ENCODE measurements at places on chromosomes 1 and 21.

DNA sequence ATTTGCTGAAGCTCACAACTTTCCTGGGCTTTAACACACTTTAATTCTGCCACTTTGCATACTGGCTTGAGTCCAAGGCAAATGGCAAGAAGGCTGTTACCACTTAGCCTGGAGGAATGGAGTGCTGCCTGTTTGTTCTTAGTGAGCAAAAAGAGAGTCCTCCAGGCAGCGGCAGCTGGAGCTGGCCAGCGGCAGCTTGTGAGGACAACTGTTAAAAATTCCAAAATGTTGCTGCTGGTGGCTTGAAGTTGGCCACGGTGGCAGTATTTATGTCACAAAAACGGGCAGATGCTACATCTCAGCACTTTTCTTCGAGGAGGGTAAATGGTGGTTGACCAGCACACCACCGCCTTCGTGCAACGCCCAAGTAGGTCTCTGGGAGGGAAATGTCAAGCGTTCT, 27.3 kb downstream of the STPG1 start:
- DNase-seq: no peak

DNA sequence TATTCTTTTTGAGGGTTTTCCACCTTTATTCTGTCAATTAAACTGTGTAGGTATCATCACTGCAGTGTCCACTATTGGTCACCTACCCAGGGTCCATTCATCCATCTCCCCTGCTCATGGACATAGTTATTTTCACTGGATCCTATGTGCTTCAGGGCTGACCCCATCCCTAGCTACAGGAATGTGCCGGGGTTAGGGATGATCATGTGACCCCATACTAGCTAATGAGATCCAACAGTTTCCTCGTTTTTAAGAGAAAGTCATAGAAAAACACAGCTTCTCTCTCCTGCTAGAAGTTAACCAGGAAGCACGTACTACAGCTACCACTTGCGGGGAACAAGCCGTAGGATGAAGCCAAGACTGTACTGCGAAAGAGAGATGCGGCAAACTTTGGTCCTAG, 19.6 kb downstream of the PTGER3 start:
- DNase-seq: no peak

DNA sequence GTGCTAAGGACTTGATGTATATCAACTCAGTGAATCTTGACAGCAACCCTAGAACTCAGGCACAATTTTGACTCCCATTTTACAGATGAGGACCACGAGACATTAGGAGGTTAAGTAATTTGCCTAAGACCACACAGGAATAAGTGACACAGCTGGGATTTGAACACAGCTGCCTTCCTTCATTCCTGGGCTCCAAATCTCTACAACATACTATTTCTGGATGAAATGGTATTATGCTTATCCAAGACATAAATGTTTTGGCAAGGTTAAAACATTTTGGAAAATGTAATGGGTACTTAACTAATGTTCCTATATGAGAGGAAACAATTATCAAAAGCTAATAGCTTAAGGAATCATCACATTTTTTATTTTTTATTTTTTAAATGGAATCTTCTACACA, 4.8 kb downstream of the CLDN8 start:
- DNase-seq: no peak

DNA sequence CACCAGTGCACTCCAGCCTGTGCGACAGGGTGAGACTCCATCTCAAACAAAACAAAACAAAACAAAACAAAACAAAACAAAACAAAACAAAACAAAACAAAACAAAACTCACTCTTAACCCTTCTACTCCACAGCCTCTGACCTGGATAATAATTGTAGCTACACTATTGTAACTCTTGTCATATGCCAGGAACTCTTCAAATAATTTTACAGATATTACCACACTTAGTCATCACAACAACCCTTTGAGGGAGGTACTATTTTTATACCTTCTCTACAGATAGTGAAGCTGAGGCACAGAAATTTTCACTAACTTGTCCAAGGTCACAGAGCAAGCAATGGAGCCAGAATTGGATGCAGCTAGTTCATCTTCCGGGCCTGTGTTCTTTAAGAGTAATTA, 547.8 kb downstream of the ADGRL2 start:
- DNase-seq: no peak

GRCh38 chr1:201014816-201015200, 8.7 kb downstream of the KIF21B start:
- no peak for DNase-seq

- no peak for DNase-seq
Observed at GRCh38 chr1:39713557-39713956, 22.3 kb upstream of the HPCAL4 start.

DNA sequence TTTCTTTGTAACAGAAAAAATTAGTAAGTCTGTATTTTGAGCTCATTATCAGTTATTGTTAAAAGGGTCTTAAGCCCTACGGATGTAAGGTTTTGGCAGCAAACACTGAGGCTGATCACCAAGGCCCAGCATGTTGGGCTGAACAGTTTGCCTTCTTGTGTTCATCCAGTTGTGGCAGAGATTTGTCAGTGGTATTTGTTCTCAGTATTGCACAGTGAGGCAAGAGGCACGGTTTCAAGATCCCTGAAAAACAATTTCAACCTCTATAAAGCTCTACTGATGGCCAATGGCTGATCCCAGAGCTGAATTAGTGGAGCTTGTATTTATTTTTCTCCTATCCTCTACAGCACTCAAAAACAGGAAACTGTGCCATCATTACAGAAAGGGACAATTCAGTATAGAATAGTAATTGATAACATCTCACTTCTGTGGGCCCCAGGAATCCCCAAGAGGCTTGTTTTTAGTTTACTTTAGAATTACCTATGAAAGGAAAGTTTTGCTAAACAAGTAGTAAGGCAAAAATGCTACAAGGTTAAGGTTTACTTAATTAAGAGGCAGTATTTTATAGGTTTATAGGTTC, 191.8 kb upstream of the RAB4A start:
- DNase-seq: no peak

DNA sequence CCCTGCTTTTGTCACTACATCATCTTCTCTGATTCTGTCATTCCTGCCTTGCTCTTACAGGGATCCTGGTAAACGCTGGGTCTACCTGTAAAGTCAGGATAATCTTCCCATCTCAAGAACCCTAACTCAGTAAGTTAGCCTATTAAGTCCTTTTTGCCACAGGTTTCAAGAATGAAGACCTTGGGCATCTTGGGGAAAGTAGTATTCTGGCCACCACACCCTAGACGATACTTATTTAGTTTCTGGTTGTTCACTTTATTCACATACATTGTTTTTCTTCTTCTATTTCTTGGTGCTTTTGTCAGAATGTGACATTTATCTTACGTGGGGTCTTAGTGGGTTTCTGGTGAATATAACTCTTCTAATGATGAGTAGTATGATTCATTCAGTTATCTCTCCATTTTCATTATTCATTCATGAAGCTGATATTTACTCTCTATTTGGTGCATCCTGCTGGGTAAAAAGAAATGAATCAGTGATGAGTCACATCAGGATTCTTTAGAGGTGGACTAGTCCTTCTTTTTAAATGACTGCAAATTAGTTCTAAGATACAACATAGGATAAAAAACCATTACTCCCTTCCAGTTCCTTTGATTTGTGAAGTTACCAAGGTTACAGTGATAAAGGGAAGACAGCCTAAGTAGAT, 514.4 kb upstream of the B3GALT2 start:
- DNase-seq: no peak

DNA sequence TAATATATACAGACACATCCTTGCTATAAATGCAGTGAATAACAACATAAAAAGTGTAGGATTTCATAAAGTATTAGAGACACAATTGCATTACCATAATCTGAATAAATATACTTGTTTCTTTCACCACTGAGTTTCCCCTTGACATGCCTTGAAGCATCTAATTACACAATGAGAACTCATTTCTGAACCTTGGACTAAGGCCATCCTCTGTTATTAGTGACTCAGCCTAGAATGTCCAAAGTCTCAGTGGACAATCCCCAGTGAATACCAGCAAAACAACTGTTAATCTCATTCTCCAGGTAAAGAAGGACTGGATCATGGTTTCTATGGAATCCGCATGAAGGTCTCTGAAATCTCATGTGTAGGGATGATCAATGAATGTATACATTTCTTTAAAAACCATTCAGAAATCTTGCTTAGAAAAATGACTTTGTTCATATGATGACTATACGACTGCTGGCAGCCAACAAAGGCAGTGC, at the start of gene OR2L5:
OR2L5 (plus strand) TSS at position 432 of the 482 bp plus-strand sequence. CDS start 8,288 bp downstream, outside the sequence.
- no peak for DNase-seq

GRCh38 chr1:229002451-229002960, 267.2 kb downstream of the RHOU start:
- no peak for DNase-seq

GRCh38 chr1:29417971-29418370, 181.6 kb downstream of the PTPRU start:
- DNase-seq: no peak

- no peak for DNase-seq
Observed at GRCh38 chr1:50502147-50502546, 78.9 kb upstream of the DMRTA2 start.

DNA sequence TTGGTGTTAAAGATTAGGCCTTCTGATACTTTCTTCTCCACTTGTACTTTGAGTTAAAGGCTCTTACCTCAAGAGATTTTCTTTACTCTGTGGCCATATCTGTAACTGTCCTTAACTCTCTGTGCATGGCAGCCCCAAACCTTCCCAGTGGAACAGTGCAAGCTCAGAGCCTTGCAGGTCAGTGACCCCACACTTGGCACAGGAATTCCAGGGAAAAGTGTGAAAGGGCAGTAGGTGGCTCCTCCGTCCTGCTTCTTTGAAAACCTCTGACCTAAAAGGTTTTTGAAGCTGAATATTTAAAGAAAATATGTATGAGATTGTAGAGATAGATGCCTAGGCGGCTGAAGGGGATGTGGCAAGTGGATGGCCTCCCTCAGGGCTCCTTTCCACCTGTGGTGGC, 26.3 kb downstream of the ITSN1 start:
- no peak for DNase-seq

GRCh38 chr1:199856216-199856780, 171.2 kb upstream of the NR5A2 start:
- DNase-seq: no peak

DNA sequence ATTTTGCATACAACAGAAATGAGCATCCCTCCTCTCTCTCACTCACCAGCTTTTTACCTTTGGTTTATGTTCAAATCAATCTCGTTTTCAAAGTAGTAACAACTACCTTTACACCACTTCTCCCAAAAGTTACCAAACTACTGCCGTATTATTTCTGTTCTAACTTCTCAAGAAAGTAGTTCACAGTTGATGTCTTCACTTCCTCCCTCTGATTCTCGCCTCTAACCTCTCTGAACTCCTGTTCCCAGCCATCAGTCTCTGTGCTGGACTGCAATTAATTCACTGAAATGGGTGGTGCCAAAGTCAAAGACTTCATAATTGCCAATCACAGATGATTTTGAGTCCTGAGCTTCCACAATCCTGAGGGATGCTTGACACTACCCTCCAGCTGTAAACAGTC, 54.0 kb downstream of the ZNF281 start:
- no peak for DNase-seq

DNA sequence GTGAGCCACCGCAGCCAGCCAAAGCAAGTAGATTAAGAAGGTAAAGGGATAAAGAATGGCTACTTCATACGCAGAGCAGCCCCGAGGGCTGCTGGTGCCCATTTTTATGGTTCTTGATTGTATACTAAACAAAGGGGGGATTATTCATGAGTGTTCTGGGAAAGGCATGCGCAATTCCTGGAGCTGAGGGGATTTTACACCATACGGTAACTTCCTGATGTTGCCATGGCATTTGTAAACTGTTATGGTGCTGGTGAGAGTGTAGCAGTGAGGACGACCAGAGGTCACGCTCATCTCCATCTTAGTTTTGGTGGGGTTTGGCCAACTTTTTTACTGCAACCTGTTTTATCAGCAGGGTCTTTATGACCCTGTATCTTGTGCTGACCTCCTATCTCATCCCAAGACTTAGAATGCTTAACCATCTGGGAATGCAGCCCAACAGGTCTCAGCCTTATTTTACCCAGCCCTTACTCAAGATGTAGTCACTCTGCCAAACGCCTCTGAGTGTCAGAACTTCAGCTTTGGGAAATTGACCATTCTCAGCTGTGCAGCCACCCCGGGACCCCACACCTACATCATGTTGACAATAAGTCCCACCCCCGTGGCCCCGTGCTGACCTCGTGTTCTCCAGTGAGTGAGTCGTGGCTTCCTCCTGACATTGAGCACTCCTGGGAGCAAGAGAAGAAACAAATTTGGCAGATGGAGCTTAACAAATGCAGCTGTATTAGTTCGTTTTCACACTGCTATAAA, 149.4 kb upstream of the COL6A1 start:
- no peak for DNase-seq

GRCh38 chr1:209302779-209303568, 280.5 kb upstream of the CAMK1G start:
- DNase-seq: no peak

DNA sequence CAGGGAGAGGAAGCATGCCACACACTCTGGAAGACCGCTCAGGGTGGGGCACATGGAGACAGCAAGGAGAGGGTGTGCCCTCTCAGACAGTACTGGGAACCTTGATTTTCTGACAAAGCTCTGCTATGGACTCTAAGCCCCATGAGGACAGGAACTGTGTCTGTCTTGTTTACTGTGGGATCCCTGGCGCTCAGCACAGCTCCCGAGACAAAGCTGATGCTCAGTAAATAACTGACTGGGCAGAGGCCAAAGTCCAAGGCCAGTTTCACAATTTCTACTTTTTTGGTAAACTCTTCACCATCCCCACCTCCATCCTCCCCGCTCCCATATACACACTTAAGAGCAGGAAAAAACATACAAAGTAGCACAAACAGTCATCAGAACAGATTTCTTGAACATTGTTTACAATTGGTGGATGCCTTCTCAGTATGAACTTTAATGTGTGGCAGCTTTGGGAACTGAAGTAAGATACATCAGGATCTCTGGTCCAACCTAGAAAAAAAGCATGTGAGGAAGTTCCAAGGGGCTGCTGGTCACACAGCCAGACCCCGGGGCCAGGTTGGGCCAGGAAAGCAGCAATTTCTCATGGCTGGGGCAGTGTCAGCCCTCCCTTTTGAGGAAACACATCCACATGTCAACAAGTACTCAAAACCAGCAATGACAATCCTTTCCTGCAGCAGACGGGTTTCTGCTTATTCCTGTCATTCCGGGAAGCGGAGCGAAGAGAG, 5.6 kb upstream of the AHCYL1 start:
- DNase-seq: no peak

GRCh38 chr1:18981242-18981641, 24.8 kb upstream of the IFFO2 start:
- no peak for DNase-seq

GRCh38 chr21:31482460-31482859, 138.4 kb upstream of the TIAM1 start:
- no peak for DNase-seq

DNA sequence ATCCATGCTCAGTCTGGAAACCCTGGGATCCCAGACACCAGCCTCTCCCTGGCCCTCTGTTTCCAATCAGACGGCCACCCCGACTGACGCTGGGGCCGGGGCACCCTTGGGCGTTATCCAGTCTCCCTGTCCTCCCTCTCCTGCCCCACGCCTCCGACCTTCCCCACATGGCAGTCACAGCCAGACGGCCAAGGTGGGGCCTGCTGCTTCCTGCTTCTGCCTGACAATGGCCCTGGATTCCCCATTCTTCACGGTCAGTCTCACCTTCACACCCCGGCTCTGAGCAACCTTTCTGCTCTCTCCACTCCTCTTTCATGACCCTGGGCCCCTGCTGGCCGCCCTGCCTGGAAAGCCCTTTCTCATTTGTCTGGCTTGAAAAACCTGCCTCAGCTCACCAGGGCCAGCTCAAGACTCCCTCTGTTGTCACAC, 6.6 kb downstream of the GNG4 start:
- DNase-seq: no peak

GRCh38 chr1:110525249-110525595, 6.2 kb upstream of the KCNA10 start:
- DNase-seq: no peak

Data from GM06990 (cell line).